ENCODE measurements at places on chromosomes 12 and 14. TPM values are rescaled to one million over a fixed set of nuclear protein-coding genes. Genes with fewer than 3 reads are reported as not detected.

PPFIA2 gene
- total RNA-seq, result not detected

KRT74 gene
- total RNA-seq, result not detected

KLRC4 gene
- total RNA-seq, result not detected

ZNF664 gene
- total RNA-seq, result 59.4 TPM

FSCB gene
- total RNA-seq, result not detected

ENDOU gene
- total RNA-seq, result not detected

C12orf57 gene
- total RNA-seq, result 309 TPM

FBLN5 gene
- 1.5 TPM for total RNA-seq

SETD1B gene
- 14.5 TPM for total RNA-seq

MGST1 gene
- total RNA-seq, result 785 TPM

KRT2 gene
- total RNA-seq, result not detected

ST8SIA1 gene
- 0.06 TPM for total RNA-seq

FAM222A gene
- 5.9 TPM for total RNA-seq

DIABLO gene
- 76.0 TPM for total RNA-seq

TAS2R8 gene
- not detected for total RNA-seq

YAF2 gene
- 21.3 TPM for total RNA-seq

FLVCR2 gene
- total RNA-seq, result 2.3 TPM

MARCHF9 gene
- total RNA-seq, result 8.8 TPM

Measured in A549 treated with CpdA at 1 μM for 4 hours (cell line).